ENCODE measurements at places on chromosomes 6 and 20.

- DNase-seq, result no peak
Measured at GRCh38 chr6:157717340-157717748, 105.7 kb upstream of the SNX9 start.

- no peak for DNase-seq
Measured at GRCh38 chr20:25580711-25581110, 4.6 kb downstream of the NINL start.

GRCh38 chr6:145375502-145375901 is 359.8 kb downstream of the EPM2A start:
- no peak for DNase-seq

DNA sequence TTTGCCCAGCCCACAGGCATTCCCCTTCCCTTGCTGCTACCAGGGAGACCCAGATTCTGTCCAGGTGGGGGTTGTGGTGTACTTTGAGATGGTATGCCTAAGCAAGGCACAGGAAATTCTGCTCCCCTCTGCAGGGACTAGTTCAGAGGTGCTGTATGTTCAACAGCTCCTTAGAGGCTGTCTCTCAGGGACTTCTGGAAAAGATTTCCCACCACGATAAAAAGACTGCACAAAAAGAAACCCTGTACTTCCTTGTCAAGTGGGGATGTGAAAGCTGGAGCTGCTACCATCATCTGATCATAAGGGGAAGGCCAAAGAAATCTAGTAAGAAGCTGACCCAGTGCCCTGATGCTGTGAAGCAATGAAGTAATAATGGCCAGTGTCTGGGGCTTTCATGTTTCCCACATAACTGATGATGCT is 51.5 kb upstream of the SMIM29 start:
- DNase-seq, result no peak

DNA sequence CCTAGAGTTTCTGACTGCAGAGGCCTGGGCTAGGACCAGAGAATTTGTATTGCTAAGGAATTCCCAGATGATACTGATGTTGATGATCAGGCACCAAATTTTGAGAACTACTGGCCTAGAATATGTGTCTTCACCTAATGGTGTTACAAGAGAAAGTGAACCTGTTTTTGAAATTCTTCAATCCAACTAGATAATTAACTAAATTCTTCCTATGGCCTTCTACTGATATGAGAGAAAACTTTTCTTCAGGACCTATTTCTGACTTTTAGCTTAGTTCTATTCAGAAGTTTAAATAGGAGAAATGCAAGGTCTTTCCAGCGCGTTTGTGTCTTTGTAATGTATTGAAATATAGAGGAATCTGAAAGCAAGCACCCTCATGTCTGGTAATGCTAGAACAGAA is 7.3 kb downstream of the NKAIN2 start:
- DNase-seq, result no peak

GRCh38 chr6:37106554-37106953 is 63.4 kb upstream of the PIM1 start:
- DNase-seq, result no peak

- no peak for DNase-seq
Measured at GRCh38 chr6:2752477-2753109, 1.9 kb upstream of the MYLK4 start.

DNA sequence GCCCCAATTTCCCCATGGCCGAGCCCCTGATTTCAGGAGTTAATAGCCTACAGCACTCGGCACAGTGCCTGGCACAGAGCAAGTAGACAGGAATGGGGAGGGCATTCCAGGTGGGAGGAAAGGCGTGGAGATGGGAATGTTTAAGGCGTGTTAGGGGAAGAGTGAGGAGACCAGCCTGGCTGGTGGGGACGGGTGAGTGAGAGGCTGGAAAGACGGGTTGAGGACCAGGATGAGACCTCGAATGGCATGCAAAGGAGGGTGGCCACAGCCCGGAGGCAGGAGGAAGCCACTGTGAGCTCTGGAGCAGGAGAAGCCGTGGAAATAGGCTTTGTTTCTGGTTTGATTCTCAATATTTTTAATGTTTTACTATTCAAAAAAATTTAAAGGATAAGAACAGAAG is 49.5 kb downstream of the CEBPB start:
- DNase-seq, result no peak

GRCh38 chr6:137660296-137660731 is 166.1 kb upstream of the OLIG3 start:
- DNase-seq, result no peak

DNA sequence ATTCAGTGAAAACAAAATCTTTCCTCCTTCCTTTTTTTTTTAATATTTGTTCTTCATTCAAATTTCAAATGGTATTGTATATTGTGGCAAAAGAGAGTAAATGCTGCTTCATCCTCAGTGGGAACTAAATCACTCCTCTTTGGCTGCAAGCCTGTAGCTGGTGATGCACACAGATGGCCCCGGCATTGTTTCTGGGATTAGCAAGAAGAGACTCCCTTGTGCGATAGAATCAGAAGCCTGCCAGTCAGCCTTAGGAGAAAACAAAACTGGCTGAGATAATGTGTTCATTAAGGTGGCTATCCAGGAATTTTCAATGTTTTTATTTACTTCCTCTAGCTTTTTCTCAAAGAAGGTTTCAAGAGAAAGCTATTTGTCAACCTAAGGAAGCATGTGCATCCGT is 20.7 kb upstream of the ELOVL2 start:
- DNase-seq, result no peak

- no peak for DNase-seq
Measured at GRCh38 chr6:8941577-8941976, 506.2 kb upstream of the SLC35B3 start.

- DNase-seq, result no peak
Measured at GRCh38 chr6:31718265-31718664, 3.1 kb downstream of the LY6G6D start.

DNA sequence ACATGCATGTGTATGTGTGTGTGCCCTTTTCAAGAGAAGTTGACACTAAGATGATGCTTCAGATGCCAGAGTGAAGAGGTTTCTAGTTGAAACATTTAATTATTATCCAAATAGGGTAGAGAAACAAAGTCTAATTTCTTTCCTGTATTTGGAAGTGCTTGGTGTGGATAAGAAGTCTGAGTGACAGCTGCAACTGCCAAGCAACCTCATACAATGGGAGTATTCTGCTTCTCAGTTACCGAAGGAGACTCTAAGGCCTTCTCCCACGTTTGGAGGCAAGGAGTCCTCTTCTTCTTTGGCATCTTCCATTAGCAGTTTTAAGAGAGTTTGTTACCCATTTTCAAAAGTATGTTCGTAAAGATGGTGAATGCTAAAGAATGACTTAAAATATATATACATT is 82.4 kb downstream of the HDGFL1 start:
- no peak for DNase-seq

GRCh38 chr6:101443315-101443714 is 49.8 kb downstream of the GRIK2 start:
- no peak for DNase-seq

GRCh38 chr20:9241232-9241692 is 172.4 kb downstream of the PLCB4 start:
- no peak for DNase-seq

DNA sequence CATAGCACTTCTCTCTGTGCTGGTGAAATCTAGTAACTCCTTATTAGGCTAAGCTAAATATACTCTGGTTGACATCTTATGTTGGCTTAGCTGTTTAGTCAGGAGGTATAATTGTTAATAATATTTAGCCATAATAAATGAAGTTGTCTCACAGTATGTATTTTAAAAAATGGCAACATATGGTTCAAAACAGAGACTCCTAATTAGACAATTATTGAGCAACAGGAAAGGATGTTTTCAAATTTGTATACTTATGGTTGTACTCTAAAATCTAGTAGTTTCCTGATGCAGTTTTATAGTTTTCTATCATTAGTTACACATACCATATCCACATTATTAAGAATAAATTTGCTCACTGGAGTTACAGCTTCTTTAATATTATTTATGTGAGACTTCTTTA is 150.2 kb downstream of the BCKDHB start:
- DNase-seq, result no peak

GRCh38 chr20:57774111-57774880 is 64.5 kb upstream of the PMEPA1 start:
- no peak for DNase-seq

GRCh38 chr6:39634646-39635341 is 90.4 kb downstream of the KIF6 start:
- no peak for DNase-seq

DNA sequence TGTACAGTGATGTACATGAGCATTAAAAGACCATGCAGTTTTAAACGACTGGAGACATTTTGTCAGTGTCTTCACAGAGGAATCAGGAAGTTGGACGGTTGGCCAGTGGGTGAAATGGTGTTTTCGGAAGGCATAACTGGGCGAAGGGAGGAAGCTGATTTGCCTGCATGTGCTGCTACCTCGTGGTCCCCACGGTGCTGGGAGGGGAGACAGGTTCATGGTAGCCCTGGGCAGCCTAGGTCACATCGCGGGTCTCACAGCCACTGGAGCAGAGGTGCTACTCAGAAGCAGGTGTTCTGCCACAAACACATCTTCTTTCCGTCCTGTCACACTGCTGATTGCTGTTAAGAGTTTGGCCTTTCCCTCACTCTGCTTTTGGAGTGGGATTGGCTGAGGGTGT is 35.2 kb downstream of the HIVEP1 start:
- no peak for DNase-seq

- DNase-seq, result no peak
Measured at GRCh38 chr6:162684961-162685360, 42.6 kb downstream of the PRKN start.

GRCh38 chr6:5235830-5236229 is 24.9 kb downstream of the LYRM4 start:
- no peak for DNase-seq

DNA sequence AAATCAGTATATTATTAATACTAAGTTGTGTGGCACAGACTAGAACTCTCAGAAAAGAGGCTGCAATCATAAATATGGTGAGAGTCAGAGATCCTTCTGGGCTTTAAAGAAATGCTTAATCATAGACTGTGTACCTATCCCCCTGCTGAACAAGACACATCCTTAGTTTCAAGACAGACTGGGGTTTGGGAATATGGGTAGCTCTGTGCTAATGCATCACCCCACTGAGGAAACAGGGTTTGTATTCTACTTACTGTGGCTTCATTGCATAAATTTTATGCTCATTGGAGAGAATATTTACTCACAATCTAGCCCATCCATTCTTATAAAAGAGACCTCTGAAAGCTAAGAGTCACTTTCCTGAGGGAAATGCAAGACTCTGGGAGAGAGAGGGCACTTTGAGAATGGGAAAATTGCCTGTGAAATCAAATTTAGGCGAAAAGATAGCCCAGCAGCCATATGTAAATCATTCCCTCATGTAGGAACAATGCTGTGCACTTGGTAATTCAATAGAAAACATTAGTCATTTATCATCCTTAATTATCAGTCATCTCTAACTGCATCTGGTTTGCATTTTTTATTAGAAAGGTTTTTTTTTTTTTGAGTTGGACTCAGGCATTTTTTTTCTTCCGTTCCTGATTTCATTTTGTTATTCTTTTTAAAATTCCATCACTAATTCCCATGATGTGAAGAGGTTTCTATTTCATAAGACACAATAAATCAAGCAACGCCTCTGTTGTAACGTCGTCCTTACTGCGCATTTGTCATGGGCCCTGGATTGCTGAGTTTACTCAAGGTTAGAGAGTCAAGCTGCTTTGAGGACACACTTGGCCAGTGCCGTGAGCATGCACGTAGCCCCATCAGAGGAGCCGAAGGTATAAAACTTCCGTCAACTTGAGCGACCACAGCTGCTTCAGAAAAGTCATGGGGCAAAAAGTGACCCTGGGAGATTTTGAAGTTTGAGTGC is 91.8 kb downstream of the TRMT11 start:
- DNase-seq, result no peak

DNA sequence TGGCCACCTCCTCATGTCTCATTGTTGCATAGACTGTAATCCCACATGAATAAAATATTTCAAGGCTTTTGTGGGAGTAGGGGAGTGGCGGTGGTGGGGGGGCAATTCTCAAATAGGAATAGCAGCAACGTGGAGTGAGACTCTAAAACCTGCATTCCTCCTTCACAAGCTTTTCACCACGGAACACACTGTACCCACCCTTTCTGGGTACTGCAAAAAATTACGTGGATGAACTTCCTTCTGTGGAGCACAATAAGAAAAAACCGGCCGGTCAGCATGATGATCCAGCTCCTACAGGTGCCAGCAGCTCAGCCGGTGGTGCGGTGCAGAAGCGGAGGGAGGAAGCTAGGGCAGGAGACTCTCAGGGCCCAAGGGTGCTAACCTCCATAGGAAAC is 930 bp upstream of the RRAGD start:
- DNase-seq, result no peak

GRCh38 chr6:54878718-54879117 is 32.1 kb downstream of the FAM83B start:
- DNase-seq, result no peak

- no peak for DNase-seq
Measured at GRCh38 chr6:152478377-152479010, 158.7 kb downstream of the SYNE1 start.

DNA sequence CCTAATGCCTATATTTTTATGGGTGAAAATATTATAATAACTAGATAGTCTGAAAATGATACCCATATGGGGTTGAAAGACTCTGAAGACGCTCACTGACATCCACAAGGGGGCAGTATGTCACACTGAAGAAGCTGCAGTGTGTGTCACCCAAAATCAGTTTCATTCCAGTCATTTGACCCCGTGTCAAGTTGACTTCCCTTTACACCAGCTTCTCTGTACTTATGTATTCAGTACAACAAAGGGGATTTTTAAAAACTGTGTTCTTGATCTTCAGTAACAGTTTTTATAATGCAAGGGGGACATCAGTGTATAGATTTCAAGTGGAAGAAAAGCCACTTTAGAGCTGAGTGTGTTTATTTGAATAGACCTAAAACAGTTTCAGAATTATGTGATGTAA is 19.3 kb downstream of the FAXC start:
- DNase-seq, result peak; percentile 23

DNA sequence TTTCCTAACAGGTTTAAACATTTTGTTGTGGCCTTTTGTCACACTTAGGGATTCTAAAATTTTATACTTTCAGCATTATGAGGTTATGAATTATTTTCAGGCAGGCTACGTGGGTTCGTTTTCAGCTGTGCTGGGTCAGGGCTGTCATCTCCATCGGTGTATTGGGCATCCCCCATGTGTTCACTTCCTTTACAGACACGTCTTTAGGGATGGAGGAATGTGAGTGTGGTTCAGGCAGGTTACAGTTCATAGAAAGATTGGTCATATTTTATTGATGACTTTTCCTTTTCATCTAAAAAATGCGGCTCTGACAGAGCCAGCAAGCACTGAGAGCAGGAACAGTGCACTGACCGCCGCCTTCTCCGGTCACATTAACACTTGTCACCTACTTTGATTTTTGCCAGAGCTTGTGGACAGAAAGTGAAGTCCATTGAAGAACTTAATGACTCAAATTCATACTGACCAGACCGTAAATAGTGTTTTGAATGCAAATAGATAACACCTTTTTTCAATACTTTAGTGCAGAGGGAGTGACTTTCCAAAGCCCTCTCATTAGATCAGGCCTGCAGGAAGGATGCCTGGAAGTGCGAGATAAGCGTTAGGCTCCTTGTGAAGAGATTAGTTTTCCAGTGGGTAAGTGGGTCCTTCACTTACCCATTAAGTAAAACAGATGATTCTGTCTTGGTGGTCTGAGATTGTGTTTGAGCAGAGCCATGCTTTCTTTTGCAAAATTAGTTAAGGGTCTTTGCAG is 113.1 kb downstream of the TIAM2 start:
- DNase-seq, result no peak
